Activated CD8-positive, alpha-beta T cell treated with anti-CD3 and anti-CD28 coated beads, Interleukin-2, amount 10 ng/mL, durations not matched to agents 7 days and 5 days (primary cell): ENCODE measurements at places on chromosomes 7 and 10. TPM values are rescaled to one million over a fixed set of nuclear protein-coding genes. Genes with fewer than 3 reads are reported as not detected.

- no peak for DNase-seq
Observed at GRCh38 chr10:115052226-115052625, 40.9 kb upstream of the ATRNL1 start.

FKBP6 gene
- not detected for total RNA-seq

GRCh38 chr7:138670594-138670993, 30.6 kb downstream of the SVOPL start:
- no peak for DNase-seq

CYP3A4 gene
- total RNA-seq = not detected

DNA sequence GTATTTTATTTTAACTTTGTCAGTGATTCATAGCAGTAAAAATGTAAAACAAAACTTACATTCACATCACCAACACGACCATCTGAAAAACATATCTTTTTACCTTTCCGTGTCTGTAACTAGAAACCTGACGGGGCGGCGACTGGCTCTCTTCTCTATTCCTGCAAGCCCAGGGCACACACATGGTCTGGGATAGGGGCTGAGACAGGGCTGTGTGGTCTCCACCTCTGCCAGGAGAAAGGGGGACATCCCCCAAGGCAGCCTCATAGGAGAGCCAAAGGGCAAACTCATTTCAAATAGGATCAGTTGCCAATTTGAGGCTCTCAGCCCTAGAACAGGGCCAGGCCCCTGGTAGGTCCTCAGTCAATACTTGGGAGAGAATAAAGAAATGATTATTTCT, 359.4 kb downstream of the TCERG1L start:
- DNase-seq = no peak

P4HA1 gene
- total RNA-seq = 38.9 TPM

DNA sequence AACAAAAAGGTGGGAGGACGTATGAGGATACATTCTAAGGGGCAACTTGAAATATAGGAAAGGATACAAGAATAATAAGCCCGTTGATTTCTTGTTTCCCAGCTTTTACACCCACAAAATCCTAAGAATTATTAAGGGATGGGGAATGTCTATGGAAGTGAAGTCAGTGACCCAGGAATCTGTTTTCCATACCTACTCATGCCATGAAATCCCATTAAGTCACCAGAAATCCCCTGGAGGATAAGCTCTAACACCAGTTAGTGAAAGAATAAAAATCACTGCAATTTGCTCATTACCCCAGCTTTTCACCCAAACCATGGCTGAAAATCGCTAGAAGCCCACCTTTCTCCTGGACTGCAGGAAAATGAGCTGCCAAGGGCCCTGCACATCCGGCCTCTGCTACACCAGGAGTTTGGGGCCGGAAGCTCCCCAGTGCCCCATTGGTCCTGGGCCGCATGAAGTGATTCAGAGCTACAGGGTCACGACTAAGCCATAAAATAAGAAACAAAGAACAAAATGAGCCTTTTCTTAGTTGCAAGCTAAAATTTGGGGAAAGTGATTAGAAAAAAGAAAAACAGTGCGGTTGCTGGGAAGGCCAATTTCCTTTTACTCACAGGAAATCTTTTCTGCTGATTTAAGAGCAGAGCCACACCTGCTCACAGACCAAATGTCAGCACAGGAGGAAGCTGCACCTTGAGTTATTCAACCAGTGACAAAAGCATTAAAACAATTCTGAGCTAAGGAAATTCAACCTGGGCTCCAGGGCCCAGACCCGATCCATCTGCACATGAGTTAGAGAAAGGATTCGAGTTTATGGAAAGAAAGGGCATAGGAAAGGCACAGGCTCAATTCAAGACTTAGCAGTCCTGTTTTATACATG, 40.3 kb downstream of the HIPK2 start:
- DNase-seq = peak; percentile 41

KLF14 gene
- total RNA-seq = not detected

DNA sequence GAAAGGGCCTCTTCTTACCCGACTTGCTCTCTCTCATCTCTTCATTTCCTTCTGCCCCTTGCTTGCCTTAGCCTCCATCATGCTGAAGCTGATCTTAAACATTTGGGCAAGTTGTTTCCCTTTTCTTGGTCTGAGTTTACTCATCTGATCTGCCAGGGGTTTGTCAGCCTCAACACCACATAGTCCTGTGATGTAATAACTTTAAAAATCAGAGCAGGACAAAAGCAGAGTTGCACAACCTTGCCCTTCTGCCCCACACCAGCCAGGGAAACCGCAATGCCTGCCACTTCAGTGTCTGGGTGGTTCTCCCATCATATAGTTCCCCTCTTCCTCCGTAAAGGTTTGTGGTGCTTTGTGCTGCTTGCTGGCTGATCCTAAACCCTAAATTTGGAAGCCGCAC, 9.9 kb upstream of the LIPM start:
- DNase-seq = no peak

GRCh38 chr10:15791816-15792524, 68.3 kb downstream of the MINDY3 start:
- no peak for DNase-seq

FGF8 gene
- not detected for total RNA-seq

DNA sequence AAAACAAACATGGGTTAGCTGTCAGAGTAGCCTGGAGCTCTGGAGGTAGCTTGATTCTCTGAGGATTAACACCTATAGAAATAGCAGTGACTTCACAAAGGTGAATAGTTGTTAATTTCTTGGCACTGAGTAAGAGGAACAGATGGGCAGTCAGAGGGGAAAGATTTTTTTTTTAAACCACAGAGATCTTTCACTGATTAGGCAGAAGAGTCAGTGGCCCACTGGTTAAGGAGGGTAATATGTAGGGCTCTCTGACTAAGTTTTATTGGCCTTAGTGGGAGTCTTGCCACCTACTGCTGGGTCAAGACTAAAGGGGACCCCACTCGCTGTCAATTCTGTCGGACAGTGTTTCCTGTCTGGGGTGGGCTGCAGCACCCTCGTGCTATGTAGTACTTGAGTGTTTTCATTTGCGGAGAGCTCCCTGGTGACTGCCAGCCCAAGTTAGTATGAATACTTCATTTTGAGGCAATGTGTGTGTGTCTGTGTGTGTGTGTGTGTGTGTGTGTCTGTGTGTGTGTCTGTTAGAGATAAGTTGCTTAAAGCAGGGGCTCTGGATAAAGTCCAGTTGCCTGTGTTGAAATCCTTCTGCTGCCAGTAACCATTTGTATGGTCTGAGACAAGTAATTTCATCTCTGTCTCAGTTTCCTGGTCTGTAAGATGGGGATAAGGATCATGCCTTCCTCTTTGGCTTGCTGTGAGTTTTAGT, 145.2 kb downstream of the ARID5B start:
- DNase-seq = peak; percentile 42

PPP1R17 gene
- total RNA-seq = not detected

- DNase-seq = no peak
Observed at GRCh38 chr10:67803588-67804394, 34.2 kb downstream of the DNAJC12 start.

HABP2 gene
- total RNA-seq = not detected

GRCh38 chr7:631291-631711, 95.2 kb upstream of the DNAAF5 start:
- DNase-seq = no peak

DNA sequence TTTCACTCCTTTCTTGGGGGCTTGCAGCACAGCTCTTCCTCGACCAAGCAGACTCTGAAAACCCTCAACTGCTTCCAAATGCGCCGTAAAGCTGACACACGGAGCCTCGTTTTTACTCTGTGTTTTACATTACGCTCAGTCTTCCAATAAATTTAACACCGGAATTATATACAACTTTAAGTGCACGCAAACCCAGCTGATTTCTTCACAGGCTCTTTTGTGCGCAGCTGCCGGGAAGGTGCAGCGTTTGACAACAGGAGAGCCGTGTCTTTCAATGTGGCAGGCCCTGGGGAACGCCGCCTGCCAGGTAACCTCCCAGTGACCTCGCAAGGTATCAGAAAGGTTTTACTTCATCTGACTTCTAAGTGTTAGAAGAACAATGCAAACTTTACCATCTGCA, 35.0 kb downstream of the GFRA1 start:
- no peak for DNase-seq

ZNF853 gene
- 0.78 TPM for total RNA-seq

- no peak for DNase-seq
Observed at GRCh38 chr10:59393349-59393748, 31.0 kb upstream of the FAM13C start.

- no peak for DNase-seq
Observed at GRCh38 chr7:114921631-114922025, 266 bp upstream of the MDFIC start.

DNA sequence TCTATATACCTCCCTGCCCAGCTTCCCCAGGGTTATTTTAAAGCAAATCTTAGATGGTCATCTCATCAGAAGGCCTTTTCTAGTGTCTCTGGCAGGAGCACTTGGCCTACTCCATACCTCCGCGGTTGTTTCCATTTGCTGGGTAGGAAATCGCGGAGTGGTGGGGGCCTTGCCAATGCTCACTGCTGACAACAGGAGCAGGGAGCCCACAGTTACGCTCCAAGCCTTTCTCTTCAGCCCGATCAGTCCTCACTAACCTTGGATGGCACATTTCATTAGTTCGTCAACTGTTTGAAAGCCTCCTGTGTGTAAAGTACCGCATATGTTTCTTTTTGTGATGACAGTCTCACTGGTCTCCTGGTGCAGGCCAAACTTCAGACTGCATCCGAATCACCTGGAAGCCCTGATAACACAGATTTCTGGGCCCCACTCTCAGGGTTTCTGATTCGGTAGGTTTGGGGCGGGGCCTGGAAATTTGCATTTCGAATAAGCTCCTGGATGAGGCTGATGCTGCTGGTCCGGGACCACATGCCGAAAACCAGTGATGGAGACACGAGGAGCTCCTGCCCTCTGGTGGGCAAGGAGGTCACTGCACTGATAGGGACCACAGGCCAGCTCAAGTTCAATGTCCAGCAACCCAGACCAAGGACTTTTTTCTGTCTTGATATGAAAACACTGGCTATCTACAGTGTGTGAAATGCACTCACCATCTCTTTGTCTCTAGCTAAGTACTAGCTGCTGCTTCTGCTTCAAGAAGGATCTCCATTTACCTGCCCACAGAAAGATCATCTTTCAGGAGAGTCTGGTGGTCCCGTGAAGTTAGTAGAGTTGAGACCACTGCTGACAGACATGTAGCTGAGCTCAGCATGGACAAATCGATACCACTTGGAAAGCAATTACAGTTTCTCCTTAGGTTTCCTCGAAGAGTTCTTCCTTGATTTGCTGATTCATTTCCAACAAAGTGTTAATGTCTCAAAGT, 14.0 kb downstream of the LRGUK start:
- peak; percentile 64 for DNase-seq

GRCh38 chr10:78763651-78764395, 304.9 kb upstream of the ZMIZ1 start:
- no peak for DNase-seq

DNA sequence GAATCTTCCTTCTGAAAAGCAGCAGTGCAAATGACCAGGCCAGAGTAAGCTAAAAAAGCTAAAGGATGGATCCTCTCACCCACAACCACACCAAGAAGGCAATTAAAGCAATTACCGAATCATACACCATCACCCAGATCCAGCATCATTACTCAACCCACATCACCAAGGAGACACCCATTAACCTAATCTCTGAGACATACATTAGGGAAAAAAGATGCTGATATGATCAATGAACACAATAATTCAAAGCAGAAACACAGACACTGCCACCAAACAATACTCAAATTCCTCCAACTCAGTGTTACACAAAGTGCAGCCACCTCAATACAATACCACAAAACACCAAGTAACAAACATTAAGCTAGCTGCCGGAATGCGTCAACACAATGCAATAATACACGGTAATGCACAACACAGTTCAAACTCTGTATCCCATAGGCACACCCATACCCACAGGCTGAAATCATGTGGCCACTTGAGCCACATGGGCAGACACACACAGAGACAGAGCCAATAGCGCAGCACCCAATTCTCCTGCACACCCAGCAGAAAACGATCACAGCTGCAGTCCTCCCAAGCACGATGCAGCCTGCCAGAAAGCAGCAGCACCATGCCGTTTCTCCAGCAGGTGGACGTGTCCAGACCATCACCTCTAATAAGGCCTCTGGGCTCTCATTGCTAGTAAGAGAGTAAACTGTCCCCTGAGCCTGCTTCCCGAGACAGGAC, 21.5 kb downstream of the PAX2 start:
- no peak for DNase-seq

DNA sequence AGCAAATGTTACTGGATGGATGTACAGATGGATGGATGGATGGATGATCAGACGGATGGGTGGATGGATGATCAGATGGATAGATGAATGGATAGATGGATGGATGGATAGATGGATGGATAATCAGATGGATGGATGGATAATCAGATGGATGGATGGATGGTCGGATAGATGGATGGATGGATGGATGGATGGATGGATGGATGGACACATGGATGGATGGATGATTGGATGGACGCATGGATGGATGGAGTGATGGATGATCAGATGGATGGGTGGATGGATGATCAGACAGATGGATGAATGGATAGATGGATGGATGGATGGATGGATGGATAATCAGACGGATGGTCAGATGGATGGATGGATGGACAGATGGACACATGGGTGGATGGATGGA, 90.3 kb upstream of the TCF7L2 start:
- DNase-seq = no peak

GRCh38 chr7:90690159-90690858, 94.2 kb downstream of the CDK14 start:
- no peak for DNase-seq

GRCh38 chr7:54664235-54665228, 94.5 kb downstream of the SEC61G start:
- DNase-seq = peak; percentile 23

ASZ1 gene
- total RNA-seq = not detected

NKX2-3 gene
- total RNA-seq = not detected

GRCh38 chr7:113013761-113014449, 72.7 kb downstream of the GPR85 start:
- no peak for DNase-seq

FBXL13 gene
- 0.34 TPM for total RNA-seq

DNA sequence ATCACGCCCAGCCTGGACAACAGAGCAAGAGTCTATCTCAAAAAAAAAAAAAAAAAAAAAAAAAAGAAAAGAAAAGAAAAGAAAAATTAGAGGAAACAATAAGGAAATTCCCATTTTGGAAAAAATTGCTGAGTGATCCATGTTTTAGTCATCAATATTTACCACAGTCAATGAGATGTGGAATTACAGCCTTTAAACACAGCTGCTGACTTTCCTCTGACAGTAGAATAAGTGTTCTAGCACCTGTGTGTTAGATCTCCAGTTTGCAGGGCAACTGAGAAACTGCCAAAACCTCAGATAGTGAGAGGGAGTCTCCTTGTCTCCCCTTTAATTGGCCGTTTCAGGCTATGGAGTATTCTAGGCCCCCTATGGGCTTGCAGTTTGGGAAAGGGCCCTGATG, 520.1 kb downstream of the KCNMA1 start:
- no peak for DNase-seq

DNA sequence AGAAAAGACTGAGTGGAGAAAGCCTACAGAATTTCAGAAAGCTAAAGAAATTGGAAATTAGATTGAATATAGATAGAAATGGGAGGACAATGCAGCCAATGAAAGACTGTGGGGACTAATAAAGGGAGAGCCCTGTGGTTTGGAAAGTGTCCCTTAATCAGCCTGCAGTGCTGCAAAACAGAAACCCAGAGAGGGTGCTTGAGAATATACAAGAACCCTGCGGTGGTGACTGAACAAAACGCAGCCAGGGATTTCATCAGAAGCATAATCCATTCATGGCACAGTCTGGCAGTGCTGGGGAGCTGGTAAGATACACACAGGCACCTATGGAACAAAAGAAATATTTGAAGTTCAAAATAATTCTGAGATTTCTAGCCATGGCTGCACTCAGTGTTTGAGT, 19.1 kb downstream of the CEP41 start:
- DNase-seq = peak; percentile 41

- DNase-seq = peak; percentile 49
Observed at GRCh38 chr7:3067193-3067592, 23.5 kb upstream of the CARD11 start.
